Left hindlimb (tissue), 1 donor: ENCODE measurements at places on chromosomes 16 and 17.

- peak; percentile 8 for DNase-seq
Observed at GRCh38 chr17:77564278-77564920, 394.1 kb upstream of the TNRC6C start.

GRCh38 chr17:67531291-67531690 is 154.2 kb downstream of the PITPNC1 start:
- no peak for DNase-seq

DNA sequence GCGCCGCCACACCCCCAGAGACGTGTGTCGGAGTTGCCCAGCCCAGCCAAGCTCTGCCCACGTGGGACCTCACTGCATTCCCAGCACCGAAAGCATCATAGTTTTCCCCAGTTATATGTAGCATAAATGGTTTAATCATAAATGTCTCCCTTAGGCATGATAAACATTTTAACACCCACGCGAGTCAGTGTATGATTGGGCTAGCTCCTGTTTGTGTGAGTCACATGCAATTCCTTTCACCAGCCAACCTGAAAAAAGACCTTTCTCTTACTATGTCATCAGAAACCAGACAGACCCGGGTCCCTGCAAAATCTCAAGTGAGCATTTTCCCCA is 9.2 kb downstream of the TAF1C start:
- no peak for DNase-seq

DNA sequence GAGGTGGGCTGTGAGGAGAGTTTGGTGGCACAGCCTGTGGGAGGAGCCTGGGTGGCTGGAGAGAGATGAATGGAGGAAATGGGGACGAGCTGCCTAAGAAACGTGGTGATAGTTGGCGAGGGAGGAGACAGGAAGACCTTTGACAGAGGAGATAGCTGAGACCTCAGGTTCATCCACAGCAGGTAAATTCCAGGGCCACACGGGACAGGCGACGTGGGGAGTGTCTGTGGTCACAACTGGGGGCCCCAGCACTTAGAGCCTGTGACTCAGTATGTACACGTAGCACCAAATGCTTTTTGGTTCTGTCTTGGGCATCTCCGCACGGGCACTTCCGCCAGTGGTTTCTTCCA is 7.7 kb downstream of the MINK1 start:
- no peak for DNase-seq

GRCh38 chr16:287981-288920 is 5.3 kb downstream of the PDIA2 start:
- DNase-seq: no peak

GRCh38 chr16:89093602-89094251 is at the start of gene ACSF3:
Gene ACSF3 (plus strand): TSS chr16:89093852. CDS start chr16:89100682, 6,830 bp downstream.
- peak; percentile 58 for DNase-seq
